ENCODE measurements at places on chromosomes 4 and X.

DNA sequence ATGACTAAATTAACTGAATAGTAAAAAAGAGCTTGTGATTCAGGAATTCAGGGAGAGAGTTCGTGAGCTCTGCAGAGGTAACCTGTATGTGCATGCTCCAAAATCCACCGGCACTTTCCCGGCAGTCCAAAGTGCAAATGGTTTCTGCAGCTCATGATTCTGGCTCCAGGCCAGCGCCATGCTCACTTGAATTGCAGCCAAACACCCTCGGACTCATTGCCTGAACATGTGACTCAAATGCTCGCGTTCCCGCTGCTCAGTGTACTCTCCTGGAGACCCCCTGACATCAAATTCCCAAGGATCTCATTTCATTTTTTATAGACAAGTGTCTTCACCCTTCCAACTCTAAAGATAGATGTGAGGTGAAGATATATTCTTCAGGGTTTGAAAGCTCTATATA is 44.1 kb upstream of the SH3RF1 start:
- no peak for DNase-seq

DNA sequence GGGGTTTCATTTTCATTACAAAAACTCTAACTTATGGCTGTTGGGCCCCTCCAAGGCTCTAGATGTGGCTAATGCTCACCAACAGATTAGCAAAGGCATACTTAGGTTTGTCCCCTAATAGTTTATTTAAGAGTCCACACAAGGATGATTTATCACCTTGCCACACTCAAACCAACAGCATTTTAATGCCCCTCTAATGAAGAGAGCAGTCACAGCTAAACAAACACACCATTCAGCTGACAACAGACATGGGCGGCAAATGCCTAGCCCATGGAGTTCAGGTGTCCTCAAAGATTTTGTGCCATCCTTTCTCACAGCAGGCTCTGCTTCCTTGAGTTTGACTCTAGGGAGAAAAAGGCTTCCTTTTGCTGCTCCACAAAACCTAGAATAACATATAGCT is 61.8 kb upstream of the CITED1 start:
- no peak for DNase-seq

DNA sequence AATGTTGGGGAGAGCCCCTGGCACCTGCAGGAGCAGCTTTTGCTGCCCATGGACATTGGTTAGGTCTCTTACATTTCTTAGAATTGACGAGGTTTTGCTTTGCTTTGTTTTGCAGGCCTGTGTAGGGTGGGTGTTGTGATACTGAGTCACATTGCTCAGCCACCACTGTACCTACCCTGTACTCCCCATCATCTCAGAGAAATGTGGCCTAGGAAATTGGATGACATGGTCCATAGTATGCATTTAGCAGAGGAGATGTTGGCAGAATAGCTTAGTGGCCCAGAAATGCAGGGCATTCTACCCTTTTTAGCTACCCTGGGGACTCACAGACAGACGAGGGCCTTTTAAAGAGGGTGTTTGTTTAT is 43.7 kb downstream of the IL21 start:
- DNase-seq = no peak

DNA sequence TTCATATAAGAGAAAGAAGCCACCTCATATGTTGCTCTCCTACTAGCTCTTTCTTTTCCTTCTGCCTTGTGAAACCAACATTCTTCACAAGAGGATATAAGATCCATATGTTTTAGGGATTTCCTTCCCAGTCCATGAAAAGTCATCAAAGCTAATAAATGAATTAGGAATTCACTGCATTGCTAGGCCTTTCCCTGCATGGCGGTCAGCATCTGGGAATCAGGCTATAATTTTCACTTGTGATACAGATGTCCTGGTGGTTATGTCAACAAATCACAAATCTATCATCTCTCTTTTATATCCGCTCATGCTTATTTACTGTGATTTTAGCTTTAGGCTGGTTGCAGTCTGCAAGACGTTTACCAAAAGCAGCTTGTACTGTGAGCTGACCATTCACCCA is 510.0 kb downstream of the NLGN4X start:
- DNase-seq = no peak

DNA sequence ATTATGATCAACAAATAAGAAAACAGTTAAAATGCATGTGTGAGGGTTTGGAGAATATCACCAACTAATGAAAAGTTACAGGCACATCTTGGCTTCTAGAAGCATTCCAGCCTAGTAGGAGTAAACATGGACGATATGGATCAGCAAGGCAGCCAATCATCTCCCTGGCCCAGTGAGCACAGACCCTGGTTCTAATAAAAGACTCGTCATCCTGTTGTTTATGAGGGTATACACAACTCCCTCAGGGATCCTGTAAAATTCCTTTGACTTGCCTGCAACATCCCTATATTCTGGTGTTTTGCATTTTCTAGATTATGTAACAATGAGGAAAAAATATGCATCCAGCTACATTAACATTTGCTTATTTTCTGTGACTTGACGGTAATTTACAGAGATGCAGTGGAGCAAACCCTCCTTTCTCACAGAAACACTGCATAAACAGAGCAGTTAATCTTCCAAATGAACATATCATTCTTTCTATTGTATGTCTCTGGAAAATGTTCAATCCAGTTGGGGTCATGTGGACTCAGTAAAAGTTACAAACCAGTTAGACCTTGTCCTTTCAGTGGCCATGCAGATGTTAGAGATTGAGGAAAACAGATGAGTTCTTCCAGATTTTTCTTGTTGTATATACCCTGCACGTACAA is 88.9 kb upstream of the NDP start:
- DNase-seq = no peak

GRCh38 chr4:120796271-120796670 is 126.3 kb downstream of the PRDM5 start:
- DNase-seq = no peak

GRCh38 chrX:47644557-47645091 is 5.7 kb downstream of the ELK1 start:
- DNase-seq = peak; percentile 10
